Pancreas (tissue), 10 donors: ENCODE measurements at places on chromosomes 7 and 10.

- no peak for DNase-seq
- H3K27me3 ChIP-seq, result no peaks in the 10 kb centered on the region
- no peak overlapping the region for H3K27ac ChIP-seq
These were observed 9.2 kb upstream of the MYO1G start for GRCh38 chr7:44987996-44988395.

DNA sequence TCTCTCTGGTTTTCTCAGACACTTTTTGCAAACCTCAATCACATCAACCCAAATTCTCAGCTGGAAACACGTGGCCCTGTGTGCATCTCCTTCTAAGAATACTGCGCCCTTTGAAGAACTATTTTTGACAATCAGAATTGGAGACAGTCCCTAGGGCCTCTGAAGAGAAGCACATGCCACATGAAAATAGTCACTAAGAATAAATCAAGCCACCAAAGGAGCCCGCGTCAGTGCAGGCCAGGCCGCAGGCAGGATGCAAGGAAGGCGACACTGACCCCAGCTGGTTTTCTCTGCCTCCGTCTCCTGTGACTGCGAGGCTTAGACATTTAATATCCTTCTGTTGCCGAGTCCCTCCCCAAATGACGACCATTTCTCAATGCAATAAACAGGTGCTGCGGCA is 88.0 kb upstream of the ADAM12 start:
- H3K4me1 ChIP-seq, result no peaks in the 10 kb centered on the region
- no peaks in the 10 kb centered on the region for H3K27me3 ChIP-seq
- no peak overlapping the region for H3K4me3 ChIP-seq
- H3K36me3 ChIP-seq, result no peaks in the 10 kb centered on the region
- no peak for DNase-seq

DNA sequence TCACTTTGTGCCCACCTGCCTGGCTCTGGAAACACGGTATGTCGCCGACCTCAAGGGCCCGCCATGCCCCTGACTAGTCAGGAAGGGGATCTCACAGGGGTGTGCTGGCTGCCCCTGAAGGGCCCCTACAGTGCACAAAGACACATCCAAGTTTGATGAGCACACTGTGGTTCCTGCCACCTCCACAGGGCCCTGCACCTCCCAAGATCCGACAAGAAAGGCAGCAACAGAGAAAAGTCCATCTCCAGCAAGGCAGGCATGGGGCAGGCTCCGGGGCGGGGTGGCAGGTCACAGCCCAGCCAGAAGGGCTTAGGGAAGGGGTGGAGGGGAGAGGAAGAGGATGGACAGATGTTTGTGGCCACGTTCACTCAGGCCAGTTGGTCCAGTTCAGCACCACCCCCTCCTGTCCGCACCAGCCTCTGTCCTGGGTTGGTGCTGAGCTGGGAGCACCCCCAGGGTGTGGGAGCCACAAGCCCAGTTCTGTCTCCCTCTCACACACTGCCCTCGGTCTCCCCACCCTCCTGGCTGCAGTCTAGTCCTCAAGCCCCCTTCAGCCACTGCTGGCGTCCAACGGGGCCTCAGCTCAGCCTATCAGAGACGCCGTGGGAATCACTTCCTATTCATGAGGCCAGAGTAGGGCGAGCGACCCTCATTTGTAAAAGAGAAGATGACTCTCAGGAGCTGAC is 11.5 kb downstream of the DRGX start:
- no peak overlapping the region for H3K4me3 ChIP-seq
- H3K4me1 ChIP-seq, result no peaks in the 10 kb centered on the region
- H3K27me3 ChIP-seq, result no peaks in the 10 kb centered on the region
- H3K27ac ChIP-seq, result no peak overlapping the region
- DNase-seq, result no peak
- H3K36me3 ChIP-seq, result no peaks in the 10 kb centered on the region

DNA sequence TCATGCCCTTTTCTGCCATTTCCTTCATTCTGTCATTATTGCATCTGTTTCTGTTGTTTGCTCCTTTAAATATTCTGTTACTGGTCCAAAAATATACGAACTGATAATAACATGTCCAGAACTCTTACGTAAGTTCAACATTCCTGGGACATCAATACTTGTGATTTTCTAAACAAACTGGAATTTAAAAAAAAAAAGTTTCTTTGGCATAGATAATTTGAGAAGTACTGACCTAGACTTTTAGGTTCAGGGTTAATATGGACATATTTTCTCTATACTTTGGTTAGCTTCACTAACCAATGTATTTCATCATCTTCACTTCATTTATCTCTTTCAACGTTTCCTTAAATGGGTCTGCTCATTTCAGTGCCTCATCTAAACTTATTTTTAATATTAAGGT is 147.3 kb downstream of the JMJD1C start:
- no peaks in the 10 kb centered on the region for H3K36me3 ChIP-seq
- no peaks in the 10 kb centered on the region for H3K4me1 ChIP-seq
- no peak overlapping the region for H3K4me3 ChIP-seq
- no peak for DNase-seq

DNA sequence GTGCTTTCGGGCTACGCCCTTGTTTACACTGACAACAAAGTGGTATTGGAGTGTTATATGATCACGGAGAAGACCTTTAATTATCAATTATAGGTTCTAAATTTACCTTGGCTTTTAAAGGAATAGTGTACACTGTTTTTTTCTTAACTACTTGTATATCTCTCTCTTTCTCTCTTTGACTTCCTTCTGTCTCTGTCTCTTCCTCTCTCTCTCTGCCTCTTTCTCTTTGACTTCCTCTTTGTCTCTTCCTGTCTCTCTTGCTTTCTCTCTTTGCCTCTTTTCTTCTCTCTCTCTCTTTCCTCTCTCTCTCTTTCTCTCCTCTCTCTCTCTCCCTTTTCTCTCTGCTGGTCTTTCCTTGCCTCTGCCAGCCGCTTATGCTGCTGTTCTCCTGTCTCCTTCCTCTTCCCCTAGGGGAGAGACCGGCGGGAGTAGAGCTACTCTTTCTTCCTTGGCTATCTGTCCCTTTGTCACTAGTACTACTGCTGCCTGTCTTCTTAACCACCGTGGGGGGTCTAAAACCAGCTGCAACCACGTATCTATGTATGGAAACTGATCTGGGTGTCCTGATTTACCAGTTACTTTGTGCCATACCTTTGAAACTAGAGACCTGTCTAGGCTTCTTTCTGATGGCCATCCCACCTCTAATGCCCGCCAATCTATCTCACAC is 36.9 kb upstream of the GSDME start:
- H3K4me1 ChIP-seq, result no peaks in the 10 kb centered on the region
- DNase-seq, result no peak
- no peak overlapping the region for H3K27ac ChIP-seq
- no peak overlapping the region for H3K4me3 ChIP-seq

DNA sequence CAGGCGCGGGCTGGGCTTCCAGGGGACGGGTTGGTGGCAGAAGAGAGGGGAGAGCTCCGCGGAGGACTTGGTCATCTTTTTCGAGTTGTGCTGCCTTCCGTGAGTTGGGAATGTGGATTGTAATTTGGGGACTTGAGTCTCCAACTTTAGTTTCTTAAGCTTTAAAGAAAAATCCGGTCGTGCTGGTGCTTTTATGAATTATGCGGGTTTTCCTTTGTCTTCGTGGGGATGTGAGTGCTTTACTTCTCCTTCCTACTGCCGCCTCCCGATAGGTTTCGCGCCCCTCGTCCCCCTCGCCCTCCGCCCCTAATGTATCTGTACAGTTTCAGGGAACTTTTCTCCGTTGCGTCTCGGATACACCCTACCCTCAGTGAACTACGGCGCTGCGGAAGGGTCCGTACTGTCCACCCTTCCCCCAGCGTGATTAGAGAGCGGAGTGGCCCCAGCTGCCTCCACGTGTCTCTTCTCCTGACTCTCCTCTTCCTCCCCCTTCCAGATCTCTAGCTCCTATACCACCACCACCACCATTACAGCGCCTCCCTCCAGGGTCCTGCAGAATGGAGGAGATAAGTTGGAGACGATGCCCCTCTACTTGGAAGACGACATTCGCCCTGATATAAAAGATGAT is 649 bp downstream of the SCD start:
- H3K4me1 ChIP-seq, result no peaks in the 10 kb centered on the region
- H3K27me3 ChIP-seq, result no peaks in the 10 kb centered on the region
- no peaks in the 10 kb centered on the region for H3K36me3 ChIP-seq
- DNase-seq, result no peak

DNA sequence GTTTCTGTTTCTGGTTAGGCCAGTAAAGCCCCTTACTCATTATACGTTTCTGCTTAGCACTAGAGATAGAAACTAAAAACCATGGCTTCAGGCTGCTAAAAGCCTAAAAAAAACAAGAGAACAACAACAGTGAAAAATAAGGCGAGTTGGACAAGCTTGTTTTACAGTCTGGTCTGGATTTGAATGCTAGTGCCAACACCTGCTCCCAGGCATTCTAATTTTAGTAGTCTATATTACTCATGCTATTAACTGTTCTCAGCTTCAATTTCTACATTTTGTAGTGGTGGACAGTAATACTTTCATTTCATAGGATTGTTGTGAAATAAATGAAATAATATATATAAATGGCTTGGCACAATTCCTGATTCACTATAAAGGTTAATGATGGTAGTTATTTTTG is 108.5 kb downstream of the HBP1 start:
- no peak overlapping the region for H3K4me3 ChIP-seq
- H3K27ac ChIP-seq, result no peak overlapping the region
- no peak for DNase-seq
- H3K4me1 ChIP-seq, result no peaks in the 10 kb centered on the region
- H3K27me3 ChIP-seq, result no peaks in the 10 kb centered on the region

- no peaks in the 10 kb centered on the region for H3K36me3 ChIP-seq
- H3K4me3 ChIP-seq, result no peak overlapping the region
- H3K27ac ChIP-seq, result no peak overlapping the region
- no peaks in the 10 kb centered on the region for H3K27me3 ChIP-seq
These were observed 123.2 kb downstream of the HERPUD2 start for GRCh38 chr7:35571611-35572240.

DNA sequence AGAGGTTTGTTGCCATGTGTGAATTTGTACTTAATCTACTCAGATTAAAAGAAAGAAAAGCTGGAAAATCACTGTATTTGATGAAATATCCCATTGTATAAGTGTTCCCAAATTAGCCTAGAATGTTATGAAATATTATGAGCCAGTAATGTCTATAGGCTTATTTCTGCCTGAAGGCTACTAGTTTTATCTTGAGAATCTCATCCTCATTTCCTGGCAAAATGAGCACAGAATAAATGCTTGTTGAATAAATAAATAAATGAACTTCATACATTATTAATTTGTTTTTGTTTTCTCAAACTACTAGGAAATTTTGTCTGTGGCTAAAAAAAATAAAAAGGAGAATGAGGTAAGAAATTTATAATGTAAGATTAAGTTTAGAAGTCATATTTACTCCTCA is 25.5 kb downstream of the HELLS start:
- no peaks in the 10 kb centered on the region for H3K36me3 ChIP-seq
- no peaks in the 10 kb centered on the region for H3K4me1 ChIP-seq
- no peak overlapping the region for H3K27ac ChIP-seq
- DNase-seq, result no peak

DNA sequence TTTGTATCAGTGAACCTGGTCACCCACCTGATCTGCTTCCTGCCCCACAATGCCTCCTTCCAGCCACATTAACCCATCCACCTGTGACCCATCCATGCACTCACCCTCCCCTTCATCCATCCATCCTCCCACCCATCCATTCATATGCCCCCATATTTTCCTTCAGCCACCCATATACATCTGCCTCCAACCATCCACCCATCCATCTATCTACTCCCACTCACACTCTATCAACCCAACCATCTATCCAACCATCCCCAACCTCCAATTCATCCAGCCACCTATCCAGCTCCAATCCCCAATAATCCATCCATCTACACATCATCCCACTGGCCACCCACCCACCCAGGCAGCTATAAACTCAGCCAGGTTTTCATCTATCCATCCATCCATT is 51.0 kb downstream of the GRID1 start:
- H3K4me1 ChIP-seq, result no peaks in the 10 kb centered on the region
- no peak overlapping the region for H3K27ac ChIP-seq
- no peak overlapping the region for H3K4me3 ChIP-seq
- DNase-seq, result no peak

DNA sequence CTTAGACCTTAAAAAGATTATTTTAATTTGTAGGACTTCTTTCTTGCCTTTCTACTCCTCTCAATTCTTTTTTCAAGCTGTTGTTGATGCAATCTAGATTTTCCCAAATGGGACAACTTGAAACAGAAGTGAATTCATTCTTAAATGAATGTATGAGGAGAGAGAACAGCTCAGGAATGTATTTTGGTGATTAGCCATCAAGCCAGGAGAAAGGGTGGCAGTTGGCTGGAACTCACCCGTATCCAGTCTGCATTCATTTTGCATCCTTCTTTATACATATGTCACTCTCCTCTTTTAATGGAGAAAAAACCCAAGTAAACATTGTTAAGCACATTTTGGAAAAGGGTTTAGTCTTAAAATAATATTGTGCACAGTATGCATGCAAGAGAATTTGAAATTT is 251.3 kb downstream of the REEP3 start:
- DNase-seq, result no peak
- H3K4me1 ChIP-seq, result no peaks in the 10 kb centered on the region
- no peak overlapping the region for H3K4me3 ChIP-seq
- no peaks in the 10 kb centered on the region for H3K36me3 ChIP-seq
- H3K27me3 ChIP-seq, result no peaks in the 10 kb centered on the region

DNA sequence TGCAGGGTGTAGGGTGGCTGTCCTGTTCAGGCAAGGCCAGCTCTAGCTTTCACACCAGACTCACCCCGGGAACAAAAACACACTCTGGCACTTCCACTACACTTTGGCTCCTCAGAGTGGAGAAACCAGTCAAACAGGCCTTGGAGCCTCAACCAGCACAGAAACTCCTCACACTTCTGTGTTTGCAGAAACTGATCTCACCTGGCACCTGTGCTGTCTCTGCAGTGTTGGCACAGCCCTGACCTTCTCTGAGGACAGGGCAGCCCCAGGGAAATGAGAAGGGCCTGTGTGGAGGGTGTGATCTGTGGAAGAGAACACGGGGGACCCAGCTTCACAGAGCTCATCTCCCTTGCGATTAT is 4.1 kb upstream of the CALML5 start:
- peak; percentile 59 for DNase-seq
- H3K4me1 ChIP-seq, result peaks cover 28% of the 10 kb centered on the region
- no peaks in the 10 kb centered on the region for H3K36me3 ChIP-seq
- no peak overlapping the region for H3K4me3 ChIP-seq

DNA sequence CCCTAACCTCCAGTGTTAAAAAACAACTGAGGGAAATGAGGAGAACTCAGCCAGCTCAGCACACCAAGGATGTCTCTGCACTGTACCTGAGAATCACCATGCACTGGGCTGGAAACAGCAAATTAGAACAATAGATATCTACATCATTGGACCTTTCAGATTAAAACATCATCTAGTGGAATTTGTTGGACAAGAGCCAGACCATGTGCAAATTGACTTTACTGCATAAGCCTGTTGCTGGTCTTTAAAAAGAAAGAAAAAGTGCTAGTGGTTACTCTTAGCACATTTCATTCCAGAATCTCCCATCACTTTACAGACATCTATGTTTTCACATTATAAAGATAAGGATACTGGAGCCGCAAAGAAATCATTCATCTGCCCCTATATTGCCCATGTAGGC is 75.4 kb downstream of the FGFR2 start:
- no peak for DNase-seq
- H3K27ac ChIP-seq, result no peak overlapping the region
